Motor neuron (in vitro differentiated cells): ENCODE measurements at places on chromosomes 16 and 17. TPM values are rescaled to one million over a fixed set of nuclear protein-coding genes. Genes with fewer than 3 reads are reported as not detected.

Gene GPRC5B
- total RNA-seq, result 37.0 and 43.1 TPM in 2 replicates

Gene SLC6A2
- 0.23 and 0.26 TPM in 2 replicates for total RNA-seq

GRCh38 chr17:78137392-78138203 is 7.0 kb downstream of the TMC8 start:
- no peak for ATAC-seq

DNA sequence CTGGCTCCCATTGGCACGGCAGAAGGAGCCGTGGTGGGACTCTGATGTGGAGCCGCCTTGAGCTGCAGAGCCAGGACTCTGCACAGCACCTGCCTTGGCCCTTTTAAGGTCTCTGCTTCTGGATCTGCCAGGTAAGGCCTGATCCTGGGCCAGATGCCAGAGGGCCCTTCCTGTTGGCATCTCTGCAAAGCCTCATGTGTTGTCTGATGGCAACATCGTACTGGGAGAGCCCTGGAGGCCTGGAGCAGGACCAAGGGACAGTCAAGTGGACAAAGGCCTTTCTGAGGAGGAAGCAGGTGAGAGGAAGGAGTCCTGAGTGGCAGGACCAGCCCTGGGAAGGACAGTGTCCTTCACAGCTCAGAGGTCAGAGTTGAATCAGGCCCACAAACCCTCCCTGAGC is 26.1 kb downstream of the SOCS1 start:
- ATAC-seq, result no peak

GRCh38 chr16:70512456-70512855 is 10.9 kb downstream of the COG4 start:
- no peak for ATAC-seq

- ATAC-seq, result peak; percentile 55
These were observed 18.4 kb downstream of the PDILT start for GRCh38 chr16:20385844-20386832.

DNA sequence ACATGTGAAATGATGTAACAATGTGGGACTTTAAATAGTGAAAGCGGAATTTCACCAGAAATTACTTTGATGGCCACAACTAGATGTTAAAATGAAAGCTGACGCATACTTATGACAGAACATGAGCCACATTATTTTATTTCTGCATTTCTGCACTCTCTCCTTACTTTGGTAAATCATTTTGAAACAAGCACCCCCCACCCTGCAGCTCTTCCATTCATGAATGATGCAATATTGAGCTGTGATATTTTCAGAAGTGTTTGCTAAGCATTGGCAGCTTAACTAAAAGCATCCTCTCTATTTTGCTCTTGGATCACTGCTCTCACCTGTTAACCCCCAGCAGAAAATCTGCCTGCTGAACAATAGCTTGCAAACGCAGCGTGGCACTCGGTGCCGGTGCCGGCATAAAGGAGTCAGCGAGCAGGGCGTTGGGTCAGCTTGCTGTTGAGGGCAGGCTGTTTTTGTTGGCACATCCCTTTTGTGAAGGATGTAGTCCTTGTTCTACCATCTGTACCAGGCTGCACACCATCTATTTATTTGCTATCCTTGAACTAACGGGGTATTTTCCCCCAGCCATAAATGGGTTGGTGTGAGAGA is 30.8 kb upstream of the CBLN1 start:
- peak; percentile 28 for ATAC-seq

DNA sequence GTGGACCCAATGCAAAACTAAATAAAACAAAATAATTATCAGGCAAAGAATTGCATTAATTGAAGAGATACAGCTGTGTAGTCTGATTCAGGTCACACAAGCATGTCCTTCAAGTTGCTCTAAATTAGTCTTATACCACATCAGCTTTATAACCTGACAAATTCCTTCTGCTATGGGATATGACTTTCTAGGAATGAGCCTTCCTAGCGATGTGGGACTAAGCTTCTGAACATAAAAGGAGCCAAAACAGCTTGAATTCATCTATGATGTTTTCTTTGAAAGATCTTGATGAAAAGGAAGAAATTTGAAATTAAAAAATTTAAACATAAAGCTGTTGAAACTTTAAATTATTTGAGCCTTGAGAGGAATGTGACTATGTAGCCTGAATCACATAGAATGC is 1409.1 kb downstream of the CDH11 start:
- no peak for ATAC-seq

DNA sequence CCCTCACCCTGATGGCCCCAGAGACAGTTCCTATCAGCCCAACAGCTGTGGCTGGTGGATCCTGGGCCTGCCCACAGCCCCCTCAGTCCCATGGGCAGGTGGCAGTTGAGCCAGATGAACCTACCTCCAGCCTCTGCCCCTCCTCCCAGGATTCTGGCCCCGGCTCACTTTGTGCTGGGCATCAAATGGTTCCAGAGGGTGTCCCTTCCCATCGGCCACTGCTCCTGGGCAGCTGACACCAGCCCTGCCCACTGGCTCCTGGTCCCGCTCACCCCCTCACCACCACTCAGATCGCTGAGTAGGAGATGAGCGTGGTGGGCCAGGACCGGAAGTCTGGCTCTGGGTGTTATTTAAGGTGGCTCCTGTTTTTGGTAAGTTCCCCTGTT is 2.0 kb downstream of the TTYH2 start:
- no peak for ATAC-seq

- no peak for ATAC-seq
These were observed 44.8 kb upstream of the FBXO47 start for GRCh38 chr17:39011907-39012468.

GRCh38 chr17:83119987-83120864 is 40.8 kb downstream of the METRNL start:
- ATAC-seq, result no peak

DNA sequence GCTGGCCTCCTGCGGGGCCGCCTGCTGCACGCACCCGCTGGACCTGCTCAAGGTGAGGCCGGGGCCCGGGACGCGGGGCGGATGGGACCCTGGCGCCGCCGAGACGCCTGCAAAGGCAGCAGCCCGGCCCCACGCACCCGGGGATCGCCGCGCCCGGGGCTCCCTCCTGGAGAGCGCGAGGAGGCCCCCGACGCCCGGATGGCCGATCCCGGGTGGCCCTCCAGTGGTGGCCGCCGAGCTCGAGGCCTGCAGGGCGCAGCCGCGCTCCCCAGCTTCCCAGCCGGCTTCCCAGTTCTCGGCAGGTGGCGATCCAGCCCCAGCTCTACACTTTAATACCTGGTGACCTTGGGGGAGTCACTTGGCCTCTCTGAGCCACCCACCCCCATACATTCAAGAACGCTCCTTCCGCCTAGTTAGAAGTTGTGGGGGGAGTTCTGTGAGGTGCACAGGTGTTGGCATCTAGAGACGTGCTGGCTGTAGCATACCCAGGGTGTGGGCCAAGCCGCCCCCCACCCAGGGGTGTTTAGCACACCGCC is 452 bp downstream of the SLC25A10 start:
- ATAC-seq, result peak; percentile 30
